ENCODE measurements at places on chromosomes 1 and 21. TPM values are rescaled to one million over a fixed set of nuclear protein-coding genes. Genes with fewer than 3 reads are reported as not detected.

DNA sequence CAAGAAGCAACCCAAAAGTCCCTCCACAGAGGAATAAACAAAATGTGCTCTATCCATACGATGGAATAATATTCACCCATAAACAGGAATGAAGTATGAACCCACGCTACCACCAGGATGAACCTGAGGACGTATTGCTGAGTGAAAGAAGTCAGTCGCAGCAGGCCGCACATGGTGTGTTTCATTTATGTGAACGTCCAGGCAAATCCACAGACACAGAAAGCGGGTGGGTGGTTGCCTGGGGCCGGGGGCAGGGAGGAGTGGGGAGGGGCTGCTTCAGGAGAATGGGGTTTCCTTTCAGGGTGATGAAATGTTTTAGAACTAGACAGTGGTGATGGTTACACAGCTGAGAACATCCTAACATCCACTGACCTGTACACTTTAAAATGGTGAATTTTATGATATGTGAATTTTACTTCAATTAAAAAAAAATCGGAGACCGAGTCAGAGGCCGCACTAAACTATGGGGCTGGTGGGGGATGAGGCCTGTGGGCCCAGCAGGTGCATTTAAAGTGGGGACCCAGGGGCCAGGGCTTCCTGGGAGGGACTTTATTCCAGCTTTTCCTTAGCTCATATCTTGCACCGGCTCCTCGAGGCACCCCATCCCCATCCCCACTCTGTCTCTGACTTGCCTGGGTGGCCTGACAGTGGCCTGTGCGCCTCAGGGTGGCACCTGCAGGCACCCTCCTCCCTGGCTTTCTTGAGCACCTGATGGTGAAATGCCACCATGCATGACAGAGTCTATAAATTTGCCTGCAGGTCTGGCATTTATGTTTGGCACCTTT is 392.6 kb upstream of the VAMP3 start:
- no peak for DNase-seq
- H3K27ac ChIP-seq: no peak overlapping the region
- peaks cover 12% of the 10 kb centered on the region for H3K4me1 ChIP-seq
- H3K27me3 ChIP-seq: no peaks in the 10 kb centered on the region
- H3K4me3 ChIP-seq: no peak overlapping the region

- H3K4me1 ChIP-seq: no peaks in the 10 kb centered on the region
- no peak overlapping the region for H3K4me3 ChIP-seq
- H3K27me3 ChIP-seq: no peaks in the 10 kb centered on the region
- no peaks in the 10 kb centered on the region for H3K36me3 ChIP-seq
- no peak for DNase-seq
Measured at GRCh38 chr21:21268061-21268471, 269.9 kb downstream of the NCAM2 start.

CFAP107 gene
- not detected for total RNA-seq

DNA sequence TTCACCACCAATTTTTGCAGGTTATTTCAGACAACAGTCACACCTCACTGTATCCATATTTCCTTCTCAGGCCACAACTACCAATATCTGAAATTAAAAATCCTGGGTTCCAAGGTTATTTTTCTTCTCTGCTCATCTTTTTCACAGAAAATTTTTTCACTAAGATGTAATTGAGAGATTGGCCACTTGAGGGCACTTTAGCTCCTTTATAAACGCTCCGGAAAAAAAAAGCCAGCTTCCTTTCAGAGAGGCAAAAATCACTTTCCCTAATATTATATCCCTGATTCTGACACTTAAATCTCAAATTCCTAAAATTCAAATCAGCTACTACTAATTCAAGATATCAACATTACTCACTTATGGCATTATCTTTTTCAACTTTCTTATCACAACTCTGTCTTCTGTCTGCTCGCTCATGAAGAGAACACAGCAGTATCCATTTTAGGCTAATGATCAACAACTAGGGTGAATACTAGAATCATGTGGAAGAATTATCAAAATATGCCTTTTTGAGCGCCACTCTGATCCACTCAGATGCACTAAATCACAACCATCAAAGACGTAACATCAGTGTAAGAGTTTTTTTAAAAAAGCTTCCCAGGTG is 101.4 kb upstream of the RGS1 start:
- DNase-seq: no peak
- H3K27me3 ChIP-seq: no peaks in the 10 kb centered on the region
- no peaks in the 10 kb centered on the region for H3K4me1 ChIP-seq

- H3K4me1 ChIP-seq: no peaks in the 10 kb centered on the region
- H3K27ac ChIP-seq: no peak overlapping the region
- H3K4me3 ChIP-seq: no peak overlapping the region
- peaks cover 9% of the 10 kb centered on the region for H3K27me3 ChIP-seq
- no peaks in the 10 kb centered on the region for H3K36me3 ChIP-seq
Measured at GRCh38 chr1:20390589-20391331, 95.2 kb downstream of the CAMK2N1 start.

GRCh38 chr1:970242-970972 is 4.1 kb downstream of the PLEKHN1 start:
- H3K4me3 ChIP-seq: no peak overlapping the region
- H3K27me3 ChIP-seq: peaks cover 37% of the 10 kb centered on the region
- no peaks in the 10 kb centered on the region for H3K36me3 ChIP-seq
- H3K27ac ChIP-seq: no peak overlapping the region
- H3K4me1 ChIP-seq: peaks cover 5% of the 10 kb centered on the region
- peak; percentile 46 for DNase-seq

OLFM3 gene
- total RNA-seq: not detected

GRCh38 chr1:225825607-225826007 is 15.7 kb downstream of the EPHX1 start:
- peaks cover 7% of the 10 kb centered on the region for H3K36me3 ChIP-seq
- H3K27ac ChIP-seq: peak overlapping the region; percentile 49
- peaks cover 52% of the 10 kb centered on the region for H3K4me1 ChIP-seq

DNA sequence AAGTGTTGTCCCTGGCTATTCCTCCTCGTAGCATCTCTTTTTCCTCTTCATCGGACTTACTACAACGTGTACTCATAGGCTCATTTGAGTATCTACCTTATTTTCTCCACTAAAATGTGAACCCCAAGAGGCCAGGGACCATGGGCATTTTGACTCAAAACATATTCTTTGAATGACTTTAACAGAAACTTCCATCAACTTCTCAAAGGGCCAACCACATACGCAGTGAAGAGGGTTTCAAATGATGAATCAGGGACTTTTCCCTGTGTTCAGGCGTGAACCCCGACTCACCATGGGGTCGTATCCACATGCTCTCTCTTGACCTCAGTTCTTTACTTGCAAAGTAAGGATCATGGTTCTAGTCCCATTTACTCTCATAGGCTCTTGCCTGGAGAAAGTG is 20.2 kb upstream of the GPR137B start:
- no peaks in the 10 kb centered on the region for H3K4me1 ChIP-seq
- DNase-seq: no peak
- H3K4me3 ChIP-seq: no peak overlapping the region
- H3K36me3 ChIP-seq: no peaks in the 10 kb centered on the region
- H3K27ac ChIP-seq: no peak overlapping the region

Measured in gastrocnemius medialis (tissue), 4 donors.